ENCODE measurements at places on chromosomes 6 and 20. TPM values are rescaled to one million over a fixed set of nuclear protein-coding genes. Genes with fewer than 3 reads are reported as not detected.

Gene IL17F
- total RNA-seq = 0.32 TPM

Gene IGF2R
- total RNA-seq = 84.4 TPM

Gene PIM1
- total RNA-seq = 15.6 TPM

Gene MCCD1
- not detected for total RNA-seq

Gene CBFA2T2
- total RNA-seq = 23.8 TPM

Gene LZTS3
- 7.9 TPM for total RNA-seq

Gene PCK1
- total RNA-seq = 272 TPM

Gene BNIP5
- total RNA-seq = 4.7 TPM

Gene PDE7B
- total RNA-seq = 1.0 TPM

Gene RNGTT
- 11.4 TPM for total RNA-seq

Gene CPXM1
- total RNA-seq = 0.98 TPM

Data from colonic mucosa (tissue), 4 donors.